ENCODE measurements at places on chromosomes 11 and 22. TPM values are rescaled to one million over a fixed set of nuclear protein-coding genes. Genes with fewer than 3 reads are reported as not detected.

DNA sequence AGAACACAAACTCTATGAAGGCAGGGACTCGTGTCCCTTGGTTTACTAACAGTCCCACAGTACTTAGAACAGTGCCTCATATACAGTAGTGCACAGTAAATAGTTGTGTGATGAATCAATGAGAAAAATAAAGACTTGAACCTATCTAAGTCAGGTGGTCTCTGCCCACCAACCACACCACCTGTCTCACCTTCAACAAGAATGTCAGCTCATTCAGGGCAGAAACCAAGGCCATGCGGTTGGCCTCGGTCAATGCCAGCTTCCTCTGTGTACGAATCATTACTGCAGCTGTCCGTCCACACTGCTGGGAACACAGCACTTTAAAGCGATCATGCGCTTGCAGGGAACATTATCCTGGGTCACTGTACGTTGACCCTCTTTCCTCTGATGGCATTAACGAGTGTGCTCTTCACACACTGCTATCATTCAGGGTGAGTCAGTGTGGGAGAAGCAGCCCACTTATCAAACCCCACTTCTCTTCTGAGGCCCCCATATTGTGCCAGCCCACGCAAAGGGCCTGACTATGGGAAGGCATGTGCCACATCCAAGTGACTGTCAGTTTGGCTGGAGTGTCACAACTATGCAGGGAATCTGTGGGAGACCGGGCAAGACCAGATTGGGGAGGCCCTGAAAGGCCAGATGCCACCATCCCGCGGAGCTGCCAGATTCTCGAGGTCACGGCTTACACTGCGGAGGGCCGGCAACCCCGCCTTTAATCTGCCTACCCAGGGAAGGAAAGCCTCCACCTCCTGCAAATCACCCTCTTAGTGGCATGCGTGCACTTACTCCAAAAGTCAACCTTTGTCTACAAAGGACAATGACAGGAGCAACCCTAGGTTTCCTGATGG lies 36.1 kb downstream of the LARGE1 start:
- DNase-seq = no peak

DNA sequence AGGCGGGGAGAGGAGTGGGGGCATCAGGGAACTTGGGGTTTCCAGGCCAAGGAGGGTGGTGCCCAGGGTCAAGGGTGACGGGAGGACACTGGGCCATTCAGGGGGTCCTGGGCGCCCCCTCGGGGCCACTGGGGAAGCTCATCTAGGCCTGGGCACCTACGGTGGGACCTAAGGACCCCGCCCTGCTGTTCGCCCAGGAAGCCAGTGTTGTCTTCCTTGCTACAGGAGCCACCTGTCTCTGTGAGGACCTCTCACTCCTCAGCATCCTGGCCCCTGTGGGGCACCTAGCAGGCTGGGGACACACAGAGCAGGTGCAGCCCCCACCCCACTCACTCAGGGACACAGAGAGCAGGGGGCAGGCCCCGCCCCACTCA lies 191.6 kb downstream of the IGLL1 start:
- no peak for DNase-seq

DNA sequence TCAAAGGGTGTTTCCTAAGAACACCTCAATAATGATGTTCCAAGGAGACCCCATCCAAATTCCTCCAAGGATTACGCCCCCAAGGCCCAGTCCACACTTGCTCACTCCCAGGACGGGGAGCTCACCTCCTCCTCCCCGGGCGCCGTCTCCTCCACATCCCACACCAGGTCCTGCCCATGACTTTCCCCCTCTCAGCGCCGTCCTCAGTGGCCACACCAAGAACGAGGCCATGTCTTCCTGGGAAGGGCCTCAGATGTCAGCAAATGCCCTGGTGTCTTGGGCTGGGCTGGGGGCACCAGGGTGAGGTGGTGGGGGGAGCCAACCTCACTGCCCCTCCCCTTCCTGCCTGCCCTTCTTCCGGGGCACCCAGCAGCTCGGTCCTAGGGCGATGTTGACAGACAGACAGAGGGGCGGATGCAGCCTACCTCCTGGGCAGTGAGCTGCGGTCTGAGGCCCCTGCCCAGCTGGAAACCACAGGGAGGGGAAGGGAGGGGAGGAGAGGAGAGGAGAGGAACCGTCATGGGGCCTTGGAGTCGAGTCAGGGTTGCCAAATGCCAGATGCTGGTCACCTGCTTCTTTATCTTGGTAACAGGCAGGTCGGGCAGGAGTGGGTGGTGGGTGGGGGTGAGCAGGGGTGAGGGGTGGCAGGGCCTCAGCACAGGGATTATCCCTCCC lies at the start of the genes C11orf21 and TSPAN32:
Gene C11orf21 (minus strand): TSS at position 288 of the 675 bp plus-strand sequence. CDS start 110 bp downstream, at position 178.
Gene TSPAN32 (plus strand): TSS at position 383 of the 675 bp plus-strand sequence. CDS start 137 bp downstream, at position 520.
- DNase-seq = peak; percentile 69

DNA sequence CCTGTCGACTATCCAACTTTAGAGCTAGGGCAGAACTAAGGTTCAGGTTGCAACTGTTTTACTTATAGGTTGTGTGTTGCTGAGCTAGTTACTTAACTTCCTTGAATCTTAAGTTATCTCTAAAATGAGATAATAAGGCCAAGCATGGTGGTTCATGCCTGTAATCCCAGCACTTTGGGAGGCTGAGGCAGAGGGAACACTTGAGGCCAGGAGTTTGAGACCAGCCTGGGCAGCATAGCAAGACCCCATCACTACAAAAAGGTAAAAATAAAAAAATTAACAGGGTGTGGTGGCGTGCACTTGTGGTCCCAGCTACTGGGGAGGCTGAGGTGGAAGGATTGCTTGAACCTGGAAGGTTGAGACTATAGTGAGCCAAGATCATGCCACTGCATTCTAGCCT lies 2.1 kb downstream of the ACCS start:
- no peak for DNase-seq

- no peak for DNase-seq
These were observed 7.5 kb downstream of the CLCF1 start for GRCh38 chr11:67365736-67366444.

DNA sequence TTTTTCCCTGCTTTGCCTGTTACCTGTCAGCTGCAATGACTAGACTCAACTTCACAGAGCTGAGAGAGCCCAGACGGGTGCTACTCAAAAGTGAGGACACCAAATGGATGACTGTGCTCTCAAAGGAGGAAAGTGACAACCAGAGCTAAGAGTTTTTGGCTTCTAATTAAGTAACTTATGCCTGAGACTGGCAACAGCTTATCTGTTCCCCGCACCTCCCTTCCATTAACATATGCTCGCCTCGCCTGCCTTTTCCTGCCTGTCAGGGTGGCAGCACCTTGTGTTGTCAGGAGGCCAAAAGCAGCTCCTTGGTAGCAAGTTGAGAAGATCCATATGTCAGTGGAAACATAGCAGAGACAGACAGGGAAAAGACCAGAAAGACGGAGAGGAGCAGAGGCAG lies 573.9 kb upstream of the KIRREL3 start:
- no peak for DNase-seq

GRCh38 chr11:116386118-116386699 lies 386.6 kb downstream of the BUD13 start:
- no peak for DNase-seq

DNA sequence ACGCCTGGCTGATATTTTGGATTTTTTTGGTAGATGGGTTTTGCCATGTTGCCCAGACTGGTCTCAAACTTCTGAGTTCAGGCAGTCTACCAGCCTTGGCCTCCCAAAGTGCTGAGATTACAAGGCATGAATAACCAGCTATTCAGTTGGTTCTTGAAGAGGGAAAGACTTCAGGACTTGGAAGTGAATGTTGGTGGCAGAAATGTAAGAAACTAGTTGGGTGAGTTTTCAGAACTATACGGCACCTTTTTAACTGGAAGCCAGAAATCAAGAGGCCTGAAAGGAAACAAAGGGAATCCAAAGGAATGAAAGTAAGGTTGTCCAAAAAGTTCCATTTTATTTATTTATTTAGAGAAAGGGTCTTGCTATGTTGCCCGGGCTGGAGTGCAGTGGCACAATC lies 2.9 kb downstream of the POGLUT3 start:
- no peak for DNase-seq

DNA sequence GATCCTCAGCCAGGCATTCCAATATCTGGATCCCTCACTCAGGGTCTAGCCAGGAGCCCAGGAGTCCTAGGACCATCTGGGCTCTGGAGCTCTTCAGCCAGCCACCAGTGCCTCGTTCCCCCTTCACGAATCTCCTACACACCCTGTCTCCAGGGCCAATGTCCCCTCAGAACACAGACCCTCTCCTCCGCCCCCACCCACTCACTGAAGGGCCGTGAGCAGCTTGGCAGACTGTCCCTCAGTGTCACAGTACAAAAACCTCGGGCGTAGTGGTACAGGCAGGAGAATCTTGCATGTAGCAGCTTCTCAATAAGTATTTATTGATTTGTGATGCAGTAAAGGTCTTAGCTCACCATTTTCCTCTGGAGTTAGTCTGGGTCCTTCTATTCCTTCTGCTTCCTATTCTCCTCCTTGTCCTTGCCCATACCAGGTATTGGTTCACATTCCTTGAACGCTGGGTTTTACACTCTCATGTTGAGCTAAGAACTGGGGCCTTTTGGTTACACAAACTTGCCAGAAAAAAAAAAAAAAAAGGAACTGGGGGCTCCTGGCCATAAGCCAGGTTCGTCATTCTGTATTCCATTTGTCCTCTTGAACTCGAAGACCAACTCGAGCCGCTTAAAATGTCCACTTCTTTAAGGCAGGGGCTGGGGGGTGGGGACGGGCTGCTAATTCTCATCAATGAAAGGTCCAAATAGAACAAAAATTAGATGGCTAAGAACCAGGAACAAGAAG lies 2.3 kb downstream of the CXCR5 start:
- DNase-seq = no peak

DNA sequence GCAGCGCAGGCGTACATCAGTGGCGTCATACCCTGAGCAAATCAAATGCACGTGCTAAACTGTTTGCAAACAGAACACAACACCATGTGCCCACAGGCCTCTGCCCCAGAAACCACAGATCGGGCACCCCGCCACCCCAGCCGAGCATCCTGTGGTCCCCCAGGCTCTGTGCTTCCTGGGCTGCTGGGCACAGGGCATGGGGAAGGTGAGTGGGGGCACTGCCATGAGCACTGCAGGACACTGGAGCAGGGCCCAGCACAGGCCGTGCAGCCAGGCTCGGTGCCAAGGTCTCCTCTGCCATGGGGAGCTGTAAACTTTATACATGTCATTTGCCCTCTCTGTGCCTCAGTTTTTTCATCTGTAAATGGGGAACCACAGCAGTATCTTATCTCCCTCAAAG lies 62.5 kb downstream of the NAT10 start:
- DNase-seq = no peak

GRCh38 chr11:117606211-117606610 lies 190.8 kb downstream of the DSCAML1 start:
- DNase-seq = no peak

- no peak for DNase-seq
These were observed 69.7 kb downstream of the RPS6KA4 start for GRCh38 chr11:64428693-64429092.

OR5P2 gene
- total RNA-seq = not detected

FGF4 gene
- total RNA-seq = not detected

TBX10 gene
- total RNA-seq = not detected

TIMM8B gene
- 38.3 TPM for total RNA-seq

CCDC15 gene
- total RNA-seq = 3.9 TPM

TESMIN gene
- not detected for total RNA-seq

CLNS1A gene
- 365 TPM for total RNA-seq

Data from MG63 (cell line).